Stimulated activated CD4-positive, alpha-beta T cell treated with anti-CD3 and anti-CD28 coated beads, Interleukin-1b, Interleukin-23, amount 100 ng/mL, for 1 hour (primary cell): ENCODE measurements at places on chromosomes 1 and 21.

GRCh38 chr1:42041031-42041430 lies 112.2 kb upstream of the GUCA2B start:
- DNase-seq: no peak

DNA sequence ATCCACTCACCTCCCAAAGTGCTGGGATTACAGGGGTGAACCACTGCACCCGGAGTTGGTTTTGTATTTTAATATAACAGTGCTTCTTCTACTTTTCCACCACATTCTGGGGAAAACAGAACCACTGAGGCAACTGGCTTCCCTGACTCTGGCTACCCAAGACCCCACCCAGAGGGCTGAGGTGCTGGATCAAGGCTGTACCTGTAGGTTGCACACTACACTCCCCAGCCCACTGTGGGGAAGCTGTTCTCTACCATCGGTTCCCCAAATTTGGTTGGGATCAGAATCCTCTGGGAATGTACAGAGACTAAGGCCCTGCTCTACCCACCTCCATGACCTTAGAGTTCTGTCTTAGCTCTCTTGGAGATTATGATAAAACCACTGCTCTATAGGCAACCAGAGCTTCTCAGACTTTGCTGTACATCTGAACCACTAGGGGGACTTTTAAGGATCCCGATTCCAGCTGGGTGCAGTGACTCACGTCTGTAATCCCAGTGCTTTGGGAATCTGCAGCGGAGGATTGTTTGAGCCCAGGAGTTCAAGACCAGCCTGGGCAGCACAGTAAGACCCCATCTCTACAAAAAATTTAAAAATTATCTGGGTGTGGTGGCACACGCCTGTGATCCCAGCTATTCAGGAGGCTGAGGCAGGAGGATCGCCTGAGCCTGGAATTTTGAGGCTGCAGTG lies 51.6 kb downstream of the GNG4 start:
- DNase-seq: no peak

- no peak for DNase-seq
Observed at GRCh38 chr1:247440001-247440620, 17.8 kb downstream of the OR2B11 start.

- DNase-seq: no peak
Observed at GRCh38 chr1:155884031-155884960, 24.9 kb downstream of the SYT11 start.
